ENCODE measurements at places on chromosomes 7 and 10. TPM values are rescaled to one million over a fixed set of nuclear protein-coding genes. Genes with fewer than 3 reads are reported as not detected.

DNA sequence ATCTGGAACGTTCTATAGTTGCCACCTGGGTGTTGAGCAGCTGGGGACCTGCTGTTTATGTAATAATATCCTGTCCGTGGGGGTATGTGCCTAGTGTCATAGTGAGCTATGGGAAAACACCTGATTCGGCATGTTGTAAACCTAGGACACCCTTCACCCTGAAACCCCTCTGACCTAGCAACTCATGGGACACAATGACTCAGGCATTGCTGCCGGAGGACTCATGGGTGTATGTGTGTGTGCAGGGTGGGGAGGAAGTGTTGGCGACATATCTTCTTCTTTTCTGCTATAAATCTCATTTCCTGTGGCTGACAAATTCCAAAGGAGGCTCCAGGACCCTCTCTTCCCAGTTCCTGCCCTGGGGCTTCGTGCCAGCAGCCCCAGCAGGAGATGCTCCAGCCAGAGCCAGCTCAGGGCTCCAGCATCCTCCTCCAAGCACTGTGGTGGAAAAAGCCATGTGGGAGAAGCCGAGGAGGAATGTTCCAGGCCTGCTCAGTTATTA lies 77.0 kb upstream of the PODXL start:
- DNase-seq: no peak

The HOXA5 gene
- 7.6 TPM for polyA plus RNA-seq

The AKR1B15 gene
- 0.80 TPM for polyA plus RNA-seq

The HKDC1 gene
- 4.4 TPM for polyA plus RNA-seq

DNA sequence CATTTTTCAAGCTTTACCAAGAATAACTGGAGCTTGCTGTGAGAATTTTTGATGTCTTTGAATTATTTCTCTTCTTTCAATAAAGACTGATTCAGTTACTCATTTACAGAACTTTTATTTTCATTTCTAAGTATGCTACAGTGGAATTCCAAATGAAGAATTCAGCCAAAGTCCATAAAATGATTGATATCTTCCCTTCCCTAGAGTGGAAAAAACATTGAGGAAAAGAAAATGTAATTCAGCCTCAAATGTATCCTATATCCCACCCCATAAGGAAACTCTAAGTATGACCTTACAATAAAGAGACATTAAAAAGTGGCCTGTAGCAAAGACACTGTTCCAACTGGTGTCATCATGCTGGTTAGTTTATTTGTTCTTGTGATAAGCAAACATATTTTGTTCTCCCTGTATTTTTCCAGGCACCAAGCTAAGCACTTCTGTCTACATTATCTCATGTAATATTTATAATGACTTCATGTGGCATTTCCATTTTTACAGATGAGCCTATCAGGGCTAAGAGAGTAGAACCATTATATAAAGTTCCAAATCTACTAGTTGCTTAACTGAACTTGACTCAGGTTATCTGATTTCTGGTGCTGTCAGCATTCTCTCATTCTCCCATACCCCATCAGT lies 450.4 kb downstream of the NEBL start:
- DNase-seq: no peak

DNA sequence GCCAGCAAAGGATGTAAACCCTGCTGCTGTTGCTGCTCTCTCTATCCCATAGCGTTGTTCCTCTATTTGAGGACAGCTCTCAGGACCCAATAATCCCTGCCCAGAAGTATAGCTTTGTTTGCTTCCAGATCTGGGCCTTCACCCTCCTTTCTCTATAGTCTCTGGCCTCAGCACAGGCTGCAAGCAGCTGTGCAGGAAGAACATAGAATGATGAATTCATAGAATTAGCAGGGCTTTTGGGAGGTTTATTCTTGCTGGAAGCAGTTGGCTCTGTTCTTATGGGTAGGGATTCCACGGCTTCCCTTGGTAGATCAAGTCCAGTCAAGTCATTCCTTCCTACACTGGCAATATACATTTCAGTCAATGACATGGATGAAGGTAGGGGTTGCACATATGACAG lies 354.7 kb downstream of the HPSE2 start:
- DNase-seq: no peak

DNA sequence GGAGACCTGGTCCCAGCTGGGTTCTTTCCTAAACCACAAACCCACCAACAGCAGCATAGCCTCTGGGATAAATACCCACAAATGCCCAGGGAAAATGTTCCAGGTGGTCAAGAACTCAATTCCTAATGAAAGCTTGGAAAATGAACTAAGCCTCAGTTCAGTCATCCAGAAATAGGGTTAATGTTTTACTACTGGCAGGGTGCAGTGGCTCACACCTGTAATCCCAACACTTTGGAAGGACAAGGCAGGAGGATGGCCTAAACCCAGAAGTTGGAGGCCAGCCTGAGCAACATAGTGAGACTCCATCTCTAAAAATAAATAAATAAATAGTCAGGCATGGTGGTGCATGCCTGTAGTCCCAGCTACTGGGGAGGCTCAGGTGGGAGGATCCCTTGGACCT lies 82.2 kb downstream of the SVOPL start:
- DNase-seq: no peak

The JAZF1 gene
- 51.0 TPM for polyA plus RNA-seq

- no peak for DNase-seq
These were observed 129.4 kb downstream of the SLC16A9 start for GRCh38 chr10:59580026-59580863.

- no peak for DNase-seq
These were observed 2.6 kb downstream of the CLDN4 start for GRCh38 chr7:73833251-73833919.

DNA sequence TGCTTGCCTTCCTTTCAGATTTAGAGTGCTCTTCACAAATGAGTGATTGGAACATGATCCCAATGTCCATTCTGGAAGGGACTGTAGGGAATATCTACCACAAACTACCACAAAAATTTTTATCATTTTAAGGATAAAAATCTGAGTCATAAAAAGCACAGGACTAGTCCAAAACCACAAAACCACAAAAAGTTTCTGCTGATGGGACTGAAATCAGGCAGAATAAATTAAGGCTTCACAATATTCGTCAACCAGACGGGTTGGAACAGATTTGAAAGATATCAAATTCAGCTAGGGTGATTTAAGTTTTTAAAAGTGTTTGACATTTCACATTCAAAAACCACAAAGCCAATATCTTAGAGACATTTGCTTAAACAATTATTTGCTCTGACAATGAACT lies 100.1 kb upstream of the PTN start:
- no peak for DNase-seq

DNA sequence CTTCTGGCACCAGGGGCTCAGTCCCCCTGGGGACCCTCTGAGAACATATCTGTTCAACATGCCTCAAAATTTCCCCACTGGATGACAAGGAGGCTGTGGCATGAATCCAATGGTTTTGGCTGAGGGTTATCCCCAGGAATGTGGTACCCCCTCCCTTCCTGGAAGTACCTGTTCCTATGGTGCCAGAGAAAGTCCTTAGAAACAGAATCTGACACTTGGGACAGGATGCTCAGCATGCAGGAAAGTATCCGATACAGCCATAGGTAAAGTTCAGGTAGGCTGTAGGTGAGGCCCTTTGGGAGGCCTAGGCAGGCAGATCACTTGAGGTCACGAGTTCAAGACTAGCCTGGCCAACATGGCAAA lies 42.7 kb upstream of the A1CF start:
- no peak for DNase-seq

DNA sequence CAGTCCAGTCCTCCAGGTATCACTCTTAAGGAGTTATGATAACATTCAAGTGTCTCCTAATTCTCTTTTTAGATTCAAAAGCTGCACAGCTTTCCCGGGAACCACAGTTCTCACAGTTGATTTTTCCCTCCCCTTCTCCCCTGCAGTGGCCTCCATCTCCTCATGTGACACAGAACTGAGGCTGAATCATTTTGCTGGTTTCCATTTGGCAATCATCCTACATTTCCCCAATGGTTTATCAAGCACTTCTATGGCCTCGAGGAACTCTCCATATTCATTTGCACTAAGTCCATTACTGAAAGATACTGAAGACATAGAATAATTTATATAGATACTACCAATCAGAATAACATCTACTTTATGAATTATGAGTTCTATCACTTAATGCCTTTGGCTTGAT lies 484.9 kb downstream of the GPAM start:
- DNase-seq: no peak

DNA sequence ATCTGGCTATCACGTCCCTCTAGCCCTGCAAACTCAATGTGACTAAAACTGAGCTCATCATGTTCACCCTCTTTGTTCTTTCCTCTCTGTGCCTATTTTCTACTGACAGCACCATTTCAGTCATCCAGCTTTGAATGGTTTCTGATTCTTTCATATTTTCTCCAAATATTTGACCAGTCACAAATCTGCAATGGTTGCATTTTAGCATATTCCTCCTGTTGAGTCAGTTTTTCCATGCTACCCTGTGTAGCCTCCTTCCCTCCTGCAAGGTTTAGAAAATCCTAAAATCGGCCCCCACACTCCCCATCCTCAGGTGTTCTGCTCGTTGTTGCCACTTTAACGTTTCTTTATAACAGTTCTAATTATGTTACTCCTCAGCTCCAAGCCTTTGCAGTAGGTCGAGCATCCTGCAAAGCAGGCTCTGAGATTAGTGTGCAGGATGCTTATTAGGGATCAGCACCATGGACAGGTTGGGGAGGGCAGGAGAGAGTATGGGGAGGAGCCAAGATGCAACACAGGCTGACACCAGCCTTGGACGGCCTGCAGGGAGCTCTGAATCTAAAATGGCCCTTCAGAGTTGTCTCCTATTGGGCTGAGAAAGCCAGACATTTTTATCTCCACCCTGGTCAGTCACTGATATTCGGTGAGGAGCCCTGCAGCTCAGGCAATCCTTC lies 531.0 kb upstream of the COBL start:
- no peak for DNase-seq

DNA sequence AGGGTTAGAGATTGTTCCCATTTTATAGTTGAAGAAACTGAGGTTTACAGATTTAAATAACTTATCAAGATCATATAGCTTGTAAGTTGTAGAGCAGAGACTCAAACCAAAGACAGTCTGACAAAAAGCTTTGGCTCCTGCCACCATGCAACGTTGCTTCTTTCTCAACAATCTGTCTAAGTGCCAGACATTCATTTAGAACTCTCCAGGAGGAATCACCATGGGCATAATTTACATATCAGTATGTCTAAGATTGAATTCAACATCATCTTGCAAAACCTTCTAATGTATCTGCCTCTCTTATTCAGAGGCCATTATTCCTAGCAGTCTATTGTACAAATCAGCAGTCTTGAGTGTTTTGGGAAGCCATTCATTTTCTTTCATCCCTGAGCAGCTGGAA lies 163.5 kb upstream of the PLXDC2 start:
- no peak for DNase-seq

- no peak for DNase-seq
These were observed 371.9 kb upstream of the SHH start for GRCh38 chr7:156184164-156184563.

DNA sequence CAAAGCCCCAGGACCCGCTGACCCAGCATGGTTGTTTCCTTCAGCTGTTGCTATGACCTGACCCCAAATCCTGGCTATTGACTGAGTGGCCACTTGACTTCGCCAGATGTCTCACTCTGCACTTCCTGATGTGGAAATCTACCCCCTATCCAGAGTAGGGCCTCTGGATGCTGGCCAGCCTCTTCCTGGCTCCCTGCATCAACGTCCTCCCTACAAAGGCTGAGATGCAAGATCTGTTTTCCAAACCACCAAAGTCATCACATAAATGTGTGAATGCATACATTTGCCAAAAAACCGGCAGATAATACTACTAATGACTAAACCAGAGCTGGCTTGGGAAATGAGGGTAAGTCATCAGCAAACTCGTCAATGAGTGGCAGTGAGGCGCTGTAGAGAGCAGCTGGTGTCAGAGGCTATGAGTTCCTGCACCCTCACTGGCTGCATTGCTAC lies 70.4 kb downstream of the PYROXD2 start:
- peak; percentile 23 for DNase-seq

- no peak for DNase-seq
These were observed 3.5 kb downstream of the RASSF4 start for GRCh38 chr10:44962870-44963738.

GRCh38 chr7:124765401-124766352 lies at the start of gene GPR37:
Gene GPR37, minus strand, starts transcription at chr7:124765792. Its CDS starts 816 bp downstream, at chr7:124764976.
- peak; percentile 89 for DNase-seq

The UCN3 gene
- polyA plus RNA-seq: not detected

GRCh38 chr7:134757938-134758337 lies 21.5 kb upstream of the CALD1 start:
- no peak for DNase-seq

DNA sequence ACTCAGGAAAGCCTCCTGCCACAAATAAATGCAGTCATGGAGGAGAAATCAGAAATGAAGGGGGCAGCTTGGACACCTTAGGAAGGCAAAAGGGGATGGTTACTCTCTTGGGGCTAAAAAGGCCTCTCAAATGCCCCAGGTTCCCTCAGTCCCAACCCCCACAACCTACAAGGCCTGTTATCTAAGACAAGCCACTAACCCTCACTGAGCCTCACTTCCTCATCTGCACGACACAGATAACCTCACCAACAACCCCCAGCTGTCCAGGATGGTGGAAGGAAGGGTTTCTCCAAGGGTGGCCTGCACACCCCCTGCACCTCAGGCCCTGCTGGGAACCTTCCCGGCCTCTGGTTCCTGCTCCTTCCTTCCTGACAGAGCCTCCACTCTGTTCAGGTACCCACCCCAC lies 29.2 kb downstream of the SORBS1 start:
- no peak for DNase-seq

DNA sequence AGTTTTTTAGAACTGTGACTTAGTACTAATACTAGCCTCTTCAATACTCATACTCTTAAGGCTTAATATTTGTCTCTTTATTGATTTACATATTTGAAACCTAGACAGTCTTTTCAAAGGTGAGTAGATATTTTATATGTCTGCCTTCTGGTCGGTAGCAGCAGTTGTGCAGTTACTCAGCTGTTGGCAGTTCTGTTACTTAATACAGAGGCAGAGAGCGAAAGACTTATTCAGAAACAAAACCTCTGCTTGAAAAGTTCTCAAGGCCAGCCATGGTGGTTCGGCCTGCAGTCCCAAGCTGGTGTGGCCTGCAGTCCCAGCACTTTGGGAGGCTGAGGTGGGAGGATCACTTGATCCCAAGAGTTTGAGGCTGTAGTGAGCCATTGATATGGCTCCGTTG lies 84.2 kb downstream of the AUTS2 start:
- DNase-seq: no peak

- DNase-seq: no peak
These were observed 304.9 kb downstream of the PHTF2 start for GRCh38 chr7:78103475-78103874.

Measured in testis (tissue), 5 donors.